ENCODE measurements at places on chromosomes 7 and 10. TPM values are rescaled to one million over a fixed set of nuclear protein-coding genes. Genes with fewer than 3 reads are reported as not detected.

GRCh38 chr10:11511321-11511720 lies 100.1 kb downstream of the USP6NL start:
- no peak for DNase-seq

GRCh38 chr10:117818721-117819120 lies 228.0 kb downstream of the RAB11FIP2 start:
- DNase-seq = no peak

DNA sequence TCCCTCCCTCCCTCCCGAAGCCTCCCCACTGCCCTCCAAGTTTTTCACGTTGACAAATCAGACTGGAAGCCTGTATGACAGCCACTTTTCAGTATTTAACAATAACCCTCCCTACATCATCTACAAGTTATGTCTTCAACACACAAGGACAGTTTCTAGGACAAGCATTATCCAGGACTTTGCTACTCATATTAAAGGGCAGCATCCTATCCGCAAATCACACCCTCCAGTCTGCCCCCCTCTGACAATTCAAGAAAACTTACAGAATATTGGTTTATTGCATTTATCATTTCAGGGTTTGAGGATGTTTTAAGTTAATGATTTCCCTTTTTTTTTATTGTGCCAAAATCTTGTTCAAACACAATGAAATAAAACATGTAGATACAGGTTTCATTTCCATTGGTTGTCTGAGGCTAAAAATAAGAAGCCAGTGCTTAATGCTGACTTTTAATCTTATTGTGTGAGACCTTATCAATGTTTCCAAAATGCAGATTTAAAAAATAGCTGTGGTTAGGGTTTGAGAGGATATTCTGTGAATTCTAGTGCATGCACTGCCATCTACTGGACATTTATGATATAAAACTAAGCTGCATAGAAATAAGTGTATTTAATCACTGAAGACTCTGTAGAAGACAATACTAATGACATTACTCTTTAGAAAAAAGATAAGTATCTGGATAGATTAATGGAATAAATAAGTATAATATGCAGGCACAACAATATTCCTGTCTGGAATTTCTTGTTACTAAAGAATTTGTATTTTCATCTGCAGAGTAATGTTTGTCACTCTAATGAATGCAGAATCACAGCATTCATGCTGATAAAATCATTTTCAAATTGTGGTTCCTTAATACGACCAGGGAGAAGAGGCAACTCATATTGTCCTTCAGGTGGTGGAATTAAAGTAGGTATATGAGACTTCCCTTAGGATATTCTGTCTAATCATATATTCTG lies 64.1 kb downstream of the CAV1 start:
- no peak for DNase-seq

DNA sequence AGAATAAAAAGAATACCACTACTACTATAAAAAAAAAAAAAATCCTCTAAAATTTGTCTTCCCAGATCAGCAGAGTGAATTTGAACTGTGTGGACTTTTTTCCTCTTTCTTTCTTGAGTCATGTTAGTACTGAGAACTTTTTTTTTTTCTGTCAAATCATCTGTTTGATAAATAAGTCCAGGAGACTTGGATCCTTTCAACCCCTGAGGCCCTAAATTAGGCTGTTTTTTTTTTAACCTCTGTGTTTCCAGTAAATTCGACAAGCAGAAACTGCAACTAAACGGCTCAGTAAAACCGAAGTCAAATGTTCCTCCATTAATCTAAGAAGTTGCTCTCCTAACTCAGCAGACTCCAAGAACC lies 2.7 kb downstream of the MAP3K8 start:
- DNase-seq = no peak

GRCh38 chr7:67100956-67101361 lies 104.3 kb downstream of the TYW1 start:
- DNase-seq = no peak

- no peak for DNase-seq
Measured at GRCh38 chr10:4266416-4267085, 481.5 kb upstream of the KLF6 start.

GRCh38 chr7:140358412-140359051 lies 39.8 kb downstream of the SLC37A3 start:
- no peak for DNase-seq

GRCh38 chr7:71824006-71824760 lies 588.0 kb downstream of the CALN1 start:
- DNase-seq = no peak

DNA sequence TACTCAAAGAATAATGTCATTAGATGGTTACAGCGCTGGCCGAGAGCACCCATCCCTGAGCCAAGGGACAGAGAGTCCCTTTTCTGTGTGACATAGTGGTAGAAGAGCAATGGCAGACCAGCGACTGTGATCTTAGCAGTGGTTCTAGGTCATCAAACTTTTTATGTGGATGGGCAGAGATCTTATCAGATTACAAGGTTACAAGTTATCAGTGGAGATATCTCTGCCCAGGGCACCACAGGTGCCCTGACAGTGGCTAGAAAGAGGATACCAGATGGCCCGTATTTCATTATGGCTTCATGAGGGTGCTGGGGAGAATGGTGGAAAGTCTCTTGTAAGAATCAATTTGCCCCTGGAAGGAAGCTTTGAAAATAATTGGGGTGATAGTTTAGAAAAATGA lies 62.7 kb downstream of the CYCS start:
- no peak for DNase-seq

DNA sequence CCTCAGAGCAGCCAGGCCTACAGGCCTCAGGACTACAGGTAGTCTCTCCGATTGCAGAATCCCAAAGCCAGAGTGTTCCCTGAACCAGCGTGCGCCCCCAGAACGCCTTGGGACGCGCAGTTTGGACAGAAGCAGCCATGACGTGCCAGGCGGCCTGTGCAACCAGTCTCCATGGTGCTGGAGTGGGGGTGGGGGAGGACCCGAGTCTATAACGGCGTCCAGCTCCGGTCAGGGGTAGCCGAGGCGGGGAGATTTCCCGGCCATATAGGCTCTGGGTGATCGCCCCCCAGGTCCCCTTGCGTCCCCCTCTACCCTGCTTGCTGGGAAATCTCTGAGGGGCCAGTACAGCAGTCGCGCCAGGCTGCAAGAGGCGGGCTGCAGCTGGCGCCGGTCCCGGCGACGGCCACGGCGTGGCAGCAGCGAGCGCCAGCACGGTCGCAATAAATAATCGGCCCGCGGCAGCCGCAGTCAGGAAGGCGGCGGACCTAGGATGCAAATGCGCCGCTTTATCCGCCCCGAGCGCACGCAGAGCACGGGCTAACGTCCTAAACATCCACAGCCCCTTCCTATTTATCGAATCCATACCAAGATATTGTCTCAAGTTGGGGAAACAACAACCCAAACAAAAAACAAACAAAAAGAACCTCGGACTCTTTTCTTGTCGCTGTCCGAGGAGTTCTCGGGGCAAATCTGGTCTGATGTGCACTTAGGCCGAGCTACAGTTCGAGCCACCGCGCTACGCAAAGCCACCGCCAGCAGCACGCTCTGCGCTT lies 1.6 kb downstream of the HOXA3 start:
- DNase-seq = peak; percentile 66

DNA sequence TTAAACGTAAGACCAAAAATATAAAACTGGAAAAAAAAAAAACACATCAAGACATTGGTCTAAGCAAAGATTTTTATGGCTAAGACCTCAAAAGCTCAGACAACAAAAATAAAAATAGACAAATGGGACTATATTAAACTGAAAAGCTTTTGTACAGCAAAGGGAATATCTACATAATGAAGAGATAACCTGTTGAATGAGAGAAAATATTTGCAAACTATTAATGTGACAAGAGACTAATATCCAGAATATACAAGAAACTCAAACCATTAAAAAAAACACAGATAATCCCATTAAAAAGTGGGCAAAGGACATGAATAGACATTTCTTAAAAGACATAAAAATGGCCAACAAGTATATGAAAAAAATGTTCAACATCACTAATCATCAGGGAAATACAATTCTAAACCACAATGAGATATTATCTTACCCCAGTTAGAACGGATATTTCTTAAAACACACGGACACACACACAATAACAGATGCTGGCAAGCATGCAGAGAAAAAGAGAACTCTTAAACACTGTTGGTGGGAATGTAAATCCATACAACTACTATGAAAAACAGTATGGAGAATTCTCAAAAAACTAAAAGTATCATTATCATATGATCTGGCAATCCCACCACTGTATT lies 28.8 kb downstream of the CNOT4 start:
- no peak for DNase-seq

DNA sequence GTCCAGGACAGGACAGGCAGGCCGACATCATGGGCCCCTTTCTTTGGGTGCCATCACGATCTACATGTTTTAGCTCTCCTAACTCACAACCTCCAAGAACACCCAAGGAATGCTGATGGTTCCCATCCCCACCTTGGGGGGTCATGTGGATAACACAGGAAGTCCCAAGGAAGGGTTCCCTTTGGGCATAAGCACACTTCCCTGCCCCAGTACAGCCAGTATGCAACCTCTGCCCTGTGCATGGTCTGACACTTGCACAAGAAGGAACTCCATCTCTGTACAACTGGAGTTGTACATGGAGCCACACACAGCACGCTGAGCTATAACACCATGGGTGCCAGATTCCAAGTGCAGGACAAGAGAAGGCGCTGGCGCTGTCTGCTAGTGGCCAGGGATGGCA lies 11.0 kb downstream of the MAT1A start:
- DNase-seq = no peak

NEURL1 gene
- 3.9 TPM for total RNA-seq

ARHGAP19 gene
- 5.3 TPM for total RNA-seq

CCZ1B gene
- 22.2 TPM for total RNA-seq

NPFFR1 gene
- under 0.01 TPM for total RNA-seq

PNLIPRP3 gene
- total RNA-seq = not detected

CPA2 gene
- total RNA-seq = not detected

CALCR gene
- total RNA-seq = 0.19 TPM
